ENCODE measurements at places on chromosomes 3 and 15.

- no peak for DNase-seq
Measured at GRCh38 chr3:182220013-182220412, 508.3 kb downstream of the SOX2 start.

GRCh38 chr3:97838393-97838792, 16.6 kb downstream of the CRYBG3 start:
- no peak for DNase-seq

- DNase-seq: no peak
Measured at GRCh38 chr3:112633191-112633590, 7.8 kb downstream of the CCDC80 start.

DNA sequence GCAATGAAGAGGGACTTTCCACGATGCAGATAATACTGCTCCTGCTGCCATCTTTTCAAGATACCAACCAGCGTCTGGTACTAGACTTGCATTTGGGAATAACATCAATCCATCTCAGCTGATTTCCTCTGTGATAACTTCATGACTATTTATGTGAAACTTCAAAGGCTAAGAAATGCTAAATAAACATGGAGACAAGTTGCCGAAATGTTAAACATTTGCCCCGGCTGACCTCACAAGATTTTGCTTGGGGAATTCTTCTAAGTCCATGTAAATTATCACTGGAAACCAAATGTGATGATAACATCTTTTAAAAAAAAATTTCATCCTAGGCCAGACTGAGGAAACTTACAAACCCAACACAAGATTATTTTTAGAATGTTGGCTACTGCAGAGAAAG, 185.8 kb upstream of the PRICKLE2 start:
- DNase-seq: no peak

DNA sequence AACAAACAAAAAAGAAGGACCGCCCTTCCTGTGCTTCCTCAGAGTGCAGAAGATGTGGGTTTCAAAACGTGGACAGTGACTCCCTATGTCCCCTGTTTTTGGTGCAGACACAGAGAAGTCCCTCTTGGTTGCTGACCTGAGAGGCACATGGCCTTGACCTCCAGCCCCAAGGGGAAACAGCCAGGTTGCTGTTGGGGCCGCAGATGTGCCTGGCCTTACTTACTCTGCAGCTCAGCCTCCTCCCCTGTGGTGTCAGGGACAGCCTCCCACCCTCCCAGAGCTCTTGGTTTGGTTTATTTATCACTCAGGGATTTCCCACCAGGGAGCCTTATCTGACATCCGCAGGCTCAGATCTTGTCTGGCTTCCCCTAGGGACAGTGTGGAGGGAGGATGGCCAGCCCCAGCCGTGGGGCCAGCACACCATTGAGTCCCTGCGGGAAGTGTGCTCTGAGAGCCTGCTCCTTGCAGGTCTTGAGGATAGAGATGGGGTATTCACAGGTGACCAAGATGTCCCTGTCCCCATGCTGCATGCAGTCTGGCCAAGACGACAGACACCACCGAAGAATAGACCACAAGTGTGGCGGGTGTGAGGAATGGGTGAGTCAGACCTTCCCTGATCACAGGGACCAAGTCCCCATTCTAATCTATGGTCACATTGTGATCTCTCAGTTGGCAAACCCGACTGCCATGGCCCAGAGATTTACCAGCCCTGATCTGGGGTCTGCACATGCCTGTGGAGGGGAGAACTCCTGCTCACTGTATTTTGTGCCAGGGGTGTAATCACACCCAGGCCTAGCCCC, 134.3 kb upstream of the ABHD17C start:
- no peak for DNase-seq

DNA sequence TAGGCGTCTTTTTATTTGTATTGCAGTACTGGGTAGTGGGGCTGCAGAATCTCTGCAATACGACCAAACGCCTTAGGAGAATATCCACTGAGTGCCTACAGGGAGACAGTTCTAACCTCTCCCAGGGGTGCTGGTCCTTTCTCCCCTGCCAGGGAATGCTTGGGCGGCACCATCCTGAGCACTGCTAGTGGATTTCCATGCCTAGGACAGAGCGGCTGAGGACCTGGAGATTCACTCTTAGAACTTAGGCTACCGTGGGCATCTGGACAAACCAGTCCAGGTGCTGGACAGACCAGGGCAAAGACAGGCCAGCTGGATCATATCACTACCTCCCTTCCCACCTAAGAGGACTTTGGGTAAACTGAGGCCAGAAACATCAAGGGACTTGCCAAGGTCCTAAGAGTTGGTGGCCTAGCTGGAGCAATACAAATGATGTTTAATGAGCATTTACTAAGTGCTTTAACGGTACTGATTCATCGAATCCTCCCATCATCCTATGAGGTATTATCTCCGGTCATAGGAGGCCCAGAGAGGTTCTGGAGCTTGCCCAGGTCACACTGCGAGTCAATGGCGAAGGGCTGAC, 902 bp downstream of the TMEM44 start:
- DNase-seq: no peak

GRCh38 chr3:148820361-148821245, 7.0 kb upstream of the CPB1 start:
- DNase-seq: no peak

DNA sequence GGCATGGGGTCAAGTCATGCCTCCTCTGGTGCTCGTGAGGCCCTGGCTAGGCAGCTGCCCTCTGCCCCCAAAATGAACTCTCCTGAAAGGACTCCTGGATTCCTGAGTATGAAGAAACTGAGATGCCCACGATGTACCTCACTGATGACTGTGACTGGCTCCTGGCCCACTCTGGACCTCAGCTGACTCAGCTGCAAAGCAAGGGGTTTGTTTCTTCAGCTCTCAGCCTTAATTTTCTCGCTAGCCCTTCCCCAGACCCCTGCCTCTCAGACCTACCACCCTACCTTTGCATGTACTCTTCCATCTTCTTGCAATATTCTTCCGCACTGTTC, 5.2 kb upstream of the GNAI2 start:
- DNase-seq: no peak

GRCh38 chr3:22746221-22746620, 456.9 kb upstream of the UBE2E2 start:
- no peak for DNase-seq

DNA sequence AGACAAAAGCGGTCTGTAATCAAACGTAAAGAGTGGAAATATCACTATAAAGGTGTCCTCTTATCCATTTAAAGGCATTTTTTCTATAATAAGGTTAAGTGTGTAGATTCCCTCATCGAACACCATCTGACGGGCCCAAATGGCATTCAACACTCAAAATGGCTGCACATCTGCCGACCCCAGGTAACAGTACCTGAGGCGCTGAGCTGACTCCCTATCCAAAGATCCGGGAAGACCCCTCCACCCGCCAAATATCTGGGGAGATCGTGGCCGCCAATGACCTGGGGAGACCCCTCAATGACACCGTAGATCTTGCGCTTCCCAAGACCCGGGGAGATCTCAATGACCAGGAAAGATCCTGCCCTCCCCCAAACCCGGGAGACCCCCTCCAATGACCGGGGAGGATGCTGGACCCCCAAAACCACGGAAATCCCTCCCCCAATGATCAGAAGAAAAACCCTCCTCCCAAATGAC, 476 bp downstream of the IP6K2 start:
- DNase-seq: peak; percentile 21

GRCh38 chr15:59699810-59700431, 10.8 kb upstream of the BNIP2 start:
- DNase-seq: no peak

DNA sequence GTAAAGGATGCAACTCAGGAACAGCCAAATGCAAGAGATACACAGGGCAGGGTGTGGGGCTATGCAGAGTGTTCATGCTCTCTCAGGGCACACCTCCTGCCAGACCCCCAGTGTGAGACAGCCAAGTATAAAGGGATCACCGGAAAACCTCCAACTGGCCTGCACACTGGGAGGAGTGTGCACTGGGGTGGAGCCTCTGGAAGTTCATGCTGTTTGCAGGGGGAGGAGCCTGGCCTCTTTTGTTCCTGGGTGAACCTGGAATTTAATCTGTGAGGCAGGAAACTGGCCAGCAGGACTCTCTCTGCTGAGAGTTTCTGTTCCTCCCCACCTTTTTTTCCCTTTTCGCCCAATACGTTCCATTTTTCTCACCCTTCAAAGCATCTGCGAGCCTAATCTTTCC, 204.1 kb downstream of the WNT5A start:
- no peak for DNase-seq

DNA sequence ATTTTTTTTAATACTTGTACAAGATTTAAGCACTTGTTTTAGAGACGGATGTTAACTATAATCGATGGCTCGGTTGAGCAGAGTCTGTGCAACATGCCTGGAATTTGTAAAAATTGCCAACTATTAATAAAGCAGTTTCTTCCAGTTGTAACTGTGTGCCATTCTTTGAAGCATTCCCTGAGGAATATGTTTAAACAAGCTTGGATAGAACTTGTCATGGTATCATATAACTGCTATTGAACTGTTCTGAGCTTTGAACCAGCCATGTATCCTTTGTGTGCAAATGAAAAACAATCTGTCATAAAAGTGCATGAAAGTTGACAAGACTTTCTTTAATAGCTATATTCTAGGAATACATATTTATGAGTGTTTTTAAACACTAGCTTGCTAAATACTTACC, 45.8 kb upstream of the UBE2E2 start:
- no peak for DNase-seq

GRCh38 chr3:186879781-186880180, 37.3 kb downstream of the ADIPOQ start:
- no peak for DNase-seq

GRCh38 chr3:102225407-102226132, 209.2 kb upstream of the ZPLD1 start:
- DNase-seq: no peak

- DNase-seq: no peak
Measured at GRCh38 chr15:100588638-100589242, 13.2 kb downstream of the LINS1 start.

DNA sequence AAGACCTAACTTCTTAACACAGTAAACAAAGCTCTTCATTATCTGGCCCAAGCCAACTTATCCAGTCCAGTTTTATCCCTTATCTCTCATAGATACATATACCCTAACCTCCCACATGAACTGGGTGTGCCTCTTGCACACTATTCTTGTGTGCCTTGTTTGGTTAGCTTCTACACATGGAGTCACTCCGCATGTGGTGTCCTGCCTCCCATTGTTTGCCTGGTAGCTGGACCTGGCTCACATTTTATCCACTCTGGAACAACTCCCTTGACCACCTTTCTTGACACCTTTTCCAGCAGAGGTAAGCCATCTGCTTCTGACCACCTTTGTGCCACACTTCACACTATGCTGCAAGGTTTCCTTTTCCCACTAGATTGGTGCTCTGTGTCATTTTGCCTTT, 15.2 kb downstream of the TIPARP start:
- no peak for DNase-seq

- DNase-seq: no peak
Measured at GRCh38 chr3:96731031-96731430, 83.4 kb upstream of the EPHA6 start.

- DNase-seq: no peak
Measured at GRCh38 chr3:135897715-135898114, 67.8 kb upstream of the PPP2R3A start.

DNA sequence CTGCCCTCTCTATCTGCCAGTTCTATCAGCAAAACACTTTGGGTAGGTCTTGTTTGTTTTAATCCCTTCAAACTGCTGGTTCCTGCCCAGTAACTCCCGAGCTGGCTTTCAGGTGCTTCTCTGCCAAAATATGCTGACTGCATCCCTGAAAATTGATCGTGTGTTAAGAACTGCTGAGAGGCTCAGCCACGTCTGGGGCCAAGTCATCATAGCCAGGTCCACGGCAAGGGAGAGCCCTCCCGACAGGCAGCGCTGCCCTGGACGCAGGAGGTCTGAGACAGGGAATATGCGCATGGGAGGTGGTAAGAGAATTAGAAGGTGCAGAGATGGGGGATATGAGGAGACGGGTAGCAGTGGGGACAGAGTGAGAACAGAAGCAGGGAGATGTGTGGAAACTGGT, 179.7 kb upstream of the TOPAZ1 start:
- no peak for DNase-seq

- DNase-seq: no peak
Measured at GRCh38 chr3:123929325-123929724, 31.7 kb downstream of the CCDC14 start.

DNA sequence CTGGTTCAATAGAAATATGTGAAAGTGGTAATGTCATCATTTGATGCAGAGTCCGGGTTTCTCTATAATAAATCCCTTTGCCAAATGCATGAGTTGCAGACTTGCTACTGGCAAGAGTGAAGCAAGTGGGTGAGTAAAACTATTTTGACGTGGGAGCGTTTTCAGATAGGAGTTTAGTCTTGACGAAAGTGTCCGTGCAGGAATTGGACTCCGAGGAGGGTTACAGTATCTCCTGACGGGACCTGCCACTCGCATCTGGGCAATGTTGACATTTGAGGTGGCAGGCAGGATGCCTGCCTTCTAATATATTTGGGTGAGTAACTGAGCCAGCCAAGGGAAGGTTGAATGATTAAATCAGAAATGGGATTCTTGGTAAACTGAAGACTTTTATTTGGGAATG, 16.0 kb downstream of the CDV3 start:
- DNase-seq: no peak

- DNase-seq: no peak
Measured at GRCh38 chr3:152317956-152318355, 49.2 kb downstream of the MBNL1 start.

GRCh38 chr3:64888840-64889392, 201.1 kb upstream of the ADAMTS9 start:
- no peak for DNase-seq

DNA sequence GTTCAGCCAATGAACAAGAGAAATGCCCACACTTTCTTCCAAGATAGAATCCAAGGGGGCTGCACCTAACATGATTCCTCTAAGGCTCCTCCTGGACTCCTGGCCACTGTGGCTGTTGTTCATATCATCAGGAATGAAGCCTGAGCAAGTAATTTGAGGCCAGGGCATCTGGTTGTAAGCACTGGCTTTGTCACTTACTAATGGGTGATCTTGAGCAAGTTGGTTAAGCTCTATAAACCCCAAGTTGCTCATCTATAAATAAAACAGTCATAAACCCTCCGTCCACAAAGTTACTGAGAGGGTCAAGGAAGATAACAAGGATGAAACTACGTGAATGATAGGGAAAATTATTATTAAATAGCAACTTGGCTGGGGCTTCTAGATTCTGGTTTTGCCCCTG, 58.3 kb downstream of the CDC25A start:
- no peak for DNase-seq

DNA sequence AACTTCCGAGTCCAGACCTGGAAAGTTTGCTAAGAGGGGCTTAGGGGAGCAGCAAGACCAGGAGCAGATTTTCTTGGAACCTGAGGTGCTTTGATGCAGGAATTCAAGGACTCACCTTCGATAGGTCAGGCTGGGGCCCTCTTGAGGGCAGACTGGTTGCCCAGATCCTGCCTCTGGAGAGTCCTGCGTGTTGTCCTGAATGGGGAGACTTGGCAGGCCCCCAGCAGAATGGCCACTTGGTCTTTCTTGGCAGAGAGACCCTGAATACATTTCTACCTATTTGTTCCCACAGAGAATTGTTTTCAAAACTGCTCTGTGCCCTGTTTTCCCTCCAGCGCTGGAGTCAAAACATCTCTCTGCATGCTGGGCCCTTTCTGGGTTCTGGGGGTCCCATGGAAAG, 4.2 kb downstream of the KLF13 start:
- no peak for DNase-seq

GRCh38 chr3:61250784-61251173, 473 bp downstream of the FHIT start:
- DNase-seq: peak; percentile 15

GRCh38 chr15:94269954-94270353, 38.6 kb downstream of the MCTP2 start:
- DNase-seq: no peak
